Daoy (cell line): ENCODE measurements at places on chromosomes 16 and 17.

- peak; percentile 23 for DNase-seq
Measured at GRCh38 chr17:38455288-38455915, 27.1 kb downstream of the ARHGAP23 start.

GRCh38 chr17:49327835-49328784 lies 33.9 kb downstream of the ZNF652 start:
- no peak for DNase-seq

DNA sequence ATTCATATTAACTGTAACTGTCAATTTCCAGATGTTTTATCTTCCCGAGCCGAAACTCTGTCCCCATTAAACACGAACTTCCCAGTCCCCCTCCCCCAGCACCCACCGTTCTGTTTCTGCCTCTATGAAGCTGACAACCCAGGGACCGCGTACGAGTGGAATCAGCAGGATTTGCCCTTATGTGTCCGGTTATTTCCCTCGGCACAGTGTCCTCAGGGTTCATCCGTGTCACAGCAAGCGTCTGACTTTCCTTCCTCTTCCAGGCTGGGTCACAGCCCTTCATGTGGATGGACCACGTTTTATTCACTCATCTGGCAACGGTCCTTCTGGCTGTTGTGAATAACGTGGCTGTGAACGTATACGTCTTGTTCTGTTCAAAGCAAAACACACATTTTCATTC lies 31.3 kb downstream of the METRNL start:
- no peak for DNase-seq

DNA sequence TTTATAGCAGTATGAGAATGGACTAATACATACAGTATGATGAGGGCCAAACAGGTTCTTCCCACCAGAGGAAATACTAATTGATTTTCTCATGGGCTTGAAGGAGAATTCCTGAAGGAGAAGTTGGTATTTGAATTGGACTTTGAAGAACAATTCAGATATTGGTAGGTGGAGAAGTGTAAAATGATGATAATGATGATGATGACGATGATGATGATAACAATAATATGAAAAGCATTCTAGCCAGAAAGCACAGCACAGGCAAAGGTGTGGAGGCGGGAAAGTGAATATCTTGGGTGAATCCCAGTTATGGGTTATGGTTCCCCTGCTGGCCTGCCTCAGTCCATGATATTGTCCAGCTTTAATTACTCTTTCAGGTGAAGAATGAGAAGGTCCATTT lies 562.4 kb upstream of the SALL1 start:
- no peak for DNase-seq

GRCh38 chr16:51657848-51658247 lies 506.8 kb upstream of the SALL1 start:
- DNase-seq, result no peak

DNA sequence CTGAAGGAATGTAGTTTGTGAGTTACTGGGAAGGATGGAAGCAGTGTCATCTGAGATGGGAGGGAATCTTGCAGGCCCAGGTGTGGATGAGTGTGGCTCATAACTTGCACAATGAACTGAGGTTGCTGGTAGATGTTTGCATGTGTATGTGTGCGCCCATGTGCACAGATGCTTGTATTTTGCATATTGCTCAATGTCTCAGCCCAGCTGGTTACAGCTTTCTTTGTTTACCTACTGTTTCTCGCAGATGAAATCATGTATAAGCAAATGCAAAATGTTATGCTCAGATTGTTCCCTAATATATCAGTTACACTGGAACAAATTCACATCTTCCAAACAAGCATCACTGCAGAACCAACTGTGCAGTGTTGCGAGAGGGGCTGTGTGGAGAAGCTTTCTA lies 452.2 kb upstream of the EEF2KMT start:
- DNase-seq, result no peak

GRCh38 chr17:49858796-49859195 lies 10.9 kb upstream of the TAC4 start:
- DNase-seq, result no peak

GRCh38 chr17:5558815-5559785 lies 25.2 kb downstream of the NLRP1 start:
- DNase-seq, result no peak

GRCh38 chr17:83109793-83110645 lies 30.6 kb downstream of the METRNL start:
- DNase-seq, result peak; percentile 100

DNA sequence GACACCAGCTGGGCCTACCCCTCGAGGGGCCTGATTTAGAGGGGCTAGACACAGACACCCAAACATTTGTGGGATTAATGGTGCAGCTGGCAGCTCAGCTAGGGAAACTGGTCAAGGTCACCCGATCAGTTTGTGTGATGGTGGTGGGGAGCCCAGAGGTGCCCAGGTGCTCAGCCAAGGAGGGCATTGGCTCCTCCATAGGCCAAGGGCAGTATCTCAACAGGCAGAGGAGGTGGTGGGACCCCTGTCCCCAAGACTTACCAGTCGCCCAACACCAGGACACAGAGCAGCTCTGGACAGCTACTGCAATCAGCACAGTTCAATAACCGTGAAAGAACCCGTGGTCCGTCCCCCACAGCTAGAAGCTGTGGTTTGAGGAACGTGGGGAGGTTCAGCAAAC lies 120.9 kb downstream of the C16orf78 start:
- DNase-seq, result no peak

DNA sequence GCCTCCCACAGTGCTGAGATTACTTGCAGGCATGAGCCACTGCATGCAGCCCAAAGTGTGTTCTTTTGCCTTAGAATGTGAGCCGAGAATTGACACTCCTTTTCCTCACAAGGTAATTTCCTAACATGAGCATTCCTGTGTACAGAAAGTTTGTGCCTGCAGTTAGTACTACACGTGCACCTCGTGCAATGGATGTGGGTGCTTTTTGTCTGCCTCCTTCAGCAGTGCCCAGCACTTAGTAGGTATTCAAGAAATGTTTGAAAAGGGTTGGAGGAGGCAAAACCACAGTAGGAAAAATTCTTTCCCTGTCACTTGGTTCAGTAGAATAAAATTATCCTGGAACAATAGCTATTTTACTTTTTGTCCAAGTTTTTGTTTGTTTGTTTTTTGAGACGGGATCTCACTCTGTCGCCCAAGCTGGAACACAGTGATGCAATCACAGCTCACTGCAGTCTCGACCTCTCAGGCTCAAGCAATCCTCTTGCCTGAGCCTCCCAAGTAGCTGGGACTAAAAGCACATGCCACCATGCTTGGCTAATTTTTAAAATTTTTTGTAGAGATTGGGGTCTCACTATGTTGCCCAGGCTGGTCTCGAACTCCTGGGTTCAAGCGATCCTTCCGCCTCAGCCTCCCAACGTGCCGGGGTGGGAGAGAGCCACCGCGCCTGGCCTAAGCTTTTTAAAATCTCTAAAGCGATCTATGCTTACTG lies 2.4 kb downstream of the NDE1 start:
- DNase-seq, result no peak

GRCh38 chr16:84334058-84334457 lies 34.3 kb upstream of the ATP2C2 start:
- no peak for DNase-seq

DNA sequence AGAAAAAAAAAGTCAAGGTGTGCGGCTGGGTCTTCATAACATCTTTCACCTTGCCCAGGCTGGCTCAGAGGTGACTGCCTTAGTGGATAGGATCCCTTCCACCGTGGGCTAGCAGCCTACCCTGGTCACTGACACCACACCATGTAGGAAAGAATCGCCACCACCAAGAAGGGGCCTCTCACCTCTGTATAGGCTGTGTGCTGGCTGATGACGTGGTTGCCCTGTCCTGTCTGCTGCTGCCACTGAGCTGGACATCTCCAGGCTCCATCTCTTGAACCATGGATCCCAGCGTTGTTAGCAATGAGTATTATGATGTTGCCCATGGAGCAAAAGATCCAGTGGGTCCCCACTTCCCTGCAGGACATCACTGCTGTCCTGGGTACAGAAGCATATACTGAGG lies at the start of gene GPR142:
Gene GPR142, plus strand, starts transcription at position 301 of the 400 bp plus-strand sequence. CDS start 2,035 bp downstream, outside the sequence.
- no peak for DNase-seq

DNA sequence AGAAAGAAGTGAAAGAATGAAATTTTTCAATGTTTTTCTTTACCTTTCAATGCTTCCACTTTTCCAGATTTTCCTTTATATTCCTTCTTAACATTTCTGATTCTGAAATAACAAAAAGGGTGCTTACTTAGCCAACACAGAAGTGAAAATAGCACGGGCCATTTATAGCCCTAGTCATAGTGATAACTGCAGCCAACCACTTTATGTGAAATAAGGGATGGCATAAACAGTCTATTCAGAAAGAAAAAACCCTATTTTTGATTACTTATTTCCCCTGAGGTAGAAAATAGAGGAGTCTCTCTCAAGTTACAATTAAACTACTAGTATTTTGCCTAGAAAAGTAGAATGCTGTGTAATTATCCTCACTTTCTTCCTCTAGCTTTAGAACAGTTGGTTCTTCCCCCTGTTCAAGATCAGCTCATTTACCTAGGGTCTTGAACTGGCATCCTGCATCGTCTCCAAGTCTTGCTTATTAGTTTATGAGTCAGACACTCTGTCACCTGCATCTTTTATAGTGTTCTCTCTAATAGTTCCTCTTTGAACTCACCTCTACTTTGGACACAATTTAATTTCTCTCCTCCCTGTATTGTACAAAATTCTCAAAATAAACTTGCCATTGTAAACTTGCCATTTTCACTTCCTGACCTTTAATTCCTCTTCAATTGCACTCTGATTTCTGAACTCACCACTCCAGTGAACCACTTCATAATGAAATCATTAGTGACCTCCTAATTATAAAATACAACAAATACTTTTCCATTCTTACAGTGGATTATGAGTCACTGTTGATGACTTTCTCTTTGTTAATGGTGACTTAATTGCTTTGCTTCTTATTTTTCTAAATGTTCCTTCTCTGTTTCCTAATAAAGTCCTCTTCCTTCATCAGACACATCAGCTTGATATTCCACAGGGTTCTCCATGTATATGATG lies 23.6 kb downstream of the ABCA6 start:
- no peak for DNase-seq

GRCh38 chr16:25151996-25152395 lies 40.5 kb downstream of the LCMT1 start:
- peak; percentile 40 for DNase-seq

GRCh38 chr17:2309338-2310154 lies 5.8 kb downstream of the SRR start:
- DNase-seq, result no peak

- no peak for DNase-seq
Measured at GRCh38 chr17:74554909-74555308, 9.0 kb upstream of the CD300C start.

DNA sequence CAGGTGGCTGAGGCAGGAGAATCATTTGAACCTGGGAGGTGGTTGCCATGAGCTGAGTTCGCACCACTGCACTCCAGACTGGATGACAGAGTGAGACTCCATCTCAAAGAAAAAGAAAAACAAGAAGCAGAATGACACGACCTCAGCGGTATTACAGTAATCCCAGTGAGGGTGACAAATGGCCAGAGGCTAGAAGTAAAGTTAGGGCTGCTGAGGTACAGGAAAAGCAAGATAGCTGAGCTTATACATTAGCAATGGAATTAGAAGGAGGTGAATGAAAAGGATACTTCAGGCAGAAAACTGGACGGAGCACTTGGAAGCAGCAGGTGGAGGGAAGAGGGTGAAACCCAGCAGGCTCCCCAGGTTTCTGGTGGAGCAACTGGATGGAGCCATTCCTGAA lies 26.1 kb upstream of the AMZ2 start:
- no peak for DNase-seq

- peak; percentile 49 for DNase-seq
Measured at GRCh38 chr17:29640413-29640812, 17.7 kb upstream of the CORO6 start.

DNA sequence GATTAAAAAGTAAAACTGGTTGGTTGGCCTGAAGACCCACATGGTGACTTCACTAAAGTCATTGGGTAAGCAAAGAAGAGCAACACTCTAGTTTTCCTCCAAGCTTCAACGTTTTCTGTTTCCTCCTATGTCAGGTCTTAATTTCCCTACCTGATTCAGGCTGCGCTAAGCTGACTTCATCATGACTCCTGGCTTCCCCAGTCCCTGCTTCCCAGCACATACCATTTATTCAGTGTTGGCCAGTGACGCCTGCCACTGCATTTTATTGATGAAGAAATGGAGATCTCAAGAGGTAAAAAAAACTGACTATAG lies 645.3 kb downstream of the WWOX start:
- no peak for DNase-seq

DNA sequence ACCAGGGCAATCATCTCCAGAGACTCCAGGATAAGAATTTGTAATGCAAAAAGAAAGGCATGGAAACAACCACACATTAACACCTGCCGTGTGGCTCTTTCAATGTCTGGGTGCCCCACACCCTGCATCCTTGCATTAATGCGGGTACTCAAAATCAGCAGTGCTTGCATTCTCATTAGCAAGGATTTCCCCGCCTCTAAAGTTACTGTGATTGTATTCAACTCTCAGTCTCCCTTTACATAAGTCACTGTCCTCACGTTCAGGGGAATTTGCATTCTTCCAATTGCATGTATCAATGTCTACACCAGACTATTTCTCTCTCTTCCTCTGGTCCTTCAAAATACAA lies 324.3 kb downstream of the FOXL1 start:
- DNase-seq, result no peak

DNA sequence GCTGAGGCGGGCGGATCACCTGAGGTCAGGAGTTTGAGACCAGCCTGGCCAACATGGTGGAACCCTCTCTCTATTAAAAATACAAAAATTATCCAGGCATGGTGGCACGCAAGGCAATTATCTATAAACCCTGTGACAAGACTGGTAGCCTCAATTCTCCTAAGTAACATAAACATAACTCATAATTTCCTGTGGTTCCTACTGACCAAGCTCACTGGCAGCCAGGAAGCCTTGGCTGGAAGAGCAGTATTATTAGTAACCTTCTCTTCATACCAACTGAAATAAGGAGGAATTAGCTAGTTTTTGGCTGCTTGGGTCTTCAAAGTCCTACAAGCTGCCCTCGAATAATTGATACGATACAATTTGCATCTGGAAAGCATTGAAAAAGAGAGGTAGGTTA lies 31.6 kb upstream of the LRRC37A3 start:
- peak; percentile 44 for DNase-seq

DNA sequence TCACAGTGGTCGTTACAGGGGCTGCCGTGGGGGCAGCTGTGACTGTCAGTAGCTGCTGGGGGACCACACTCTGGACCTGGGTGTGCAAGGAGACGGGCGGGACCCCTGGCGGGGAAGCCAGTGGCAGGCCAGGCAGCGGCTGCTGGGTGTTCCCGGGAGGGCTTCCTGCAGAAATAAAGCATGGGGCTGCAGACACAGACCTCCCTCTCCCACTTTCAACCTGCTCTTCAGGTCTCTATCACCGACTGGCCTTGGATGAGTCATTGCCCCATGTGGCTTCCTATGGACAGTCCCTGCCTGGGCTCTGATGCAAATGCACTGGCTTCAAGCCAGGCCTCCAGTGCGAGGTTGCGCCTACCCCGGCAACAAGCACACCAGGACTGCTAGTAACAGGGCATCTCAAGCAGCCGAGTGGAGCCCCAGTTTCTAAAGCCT lies 17.2 kb downstream of the SREBF1 start:
- peak; percentile 95 for DNase-seq

- no peak for DNase-seq
Measured at GRCh38 chr16:81609323-81609892, 164.8 kb downstream of the CMIP start.

- no peak for DNase-seq
Measured at GRCh38 chr17:74408815-74409214, 23.1 kb upstream of the GPRC5C start.

GRCh38 chr17:68248199-68248825 lies 469 bp downstream of the AMZ2 start:
- DNase-seq, result no peak

GRCh38 chr17:30555942-30556341 lies 78.7 kb downstream of the GOSR1 start:
- DNase-seq, result no peak

GRCh38 chr17:82031303-82031884 lies at the start of gene RAC3:
Gene RAC3, plus strand, starts transcription at chr17:82031678. Its CDS starts 84 bp downstream, at chr17:82031762.
- peak; percentile 67 for DNase-seq
